ENCODE measurements at places on chromosomes 16 and 17.
A peak's percentile ranks its signal among the peaks of the same experiment; 100 is the strongest.

DNA sequence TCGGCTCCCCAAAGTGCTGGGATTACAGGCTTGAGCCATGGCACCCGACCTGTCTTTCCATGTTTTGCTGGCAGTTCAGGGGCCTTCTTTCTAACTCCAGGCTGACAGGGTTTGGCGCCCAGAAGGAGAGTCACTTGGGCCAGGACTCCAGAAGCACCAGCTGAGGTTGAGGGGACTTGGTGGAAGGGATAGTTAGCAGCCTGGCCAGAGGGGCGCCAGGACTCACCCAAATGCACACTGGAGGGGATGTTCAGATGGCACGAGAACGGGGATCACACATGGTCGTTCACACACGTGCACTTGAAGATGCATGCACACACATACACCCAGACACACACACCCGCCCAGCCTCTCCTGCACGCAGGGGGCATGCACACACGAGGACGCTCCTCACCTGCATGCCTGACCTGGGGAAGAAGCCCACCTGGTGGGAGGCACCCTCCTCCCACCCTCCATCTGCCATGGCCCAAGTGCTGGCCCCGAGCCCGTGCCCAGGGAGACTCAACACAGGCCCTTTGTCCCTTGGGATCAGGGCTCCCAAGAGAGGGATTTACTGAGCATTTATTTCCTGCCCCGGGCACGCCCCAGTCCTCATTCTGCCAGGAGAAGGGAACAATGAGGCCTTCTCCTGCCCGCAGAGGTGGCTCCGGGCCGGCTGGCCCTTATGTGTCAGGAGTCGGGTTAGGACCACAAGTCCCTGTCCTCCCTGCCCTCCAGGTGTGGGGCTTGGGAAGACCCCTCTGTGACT, 2.3 kb upstream of the PRSS21 start:
- no peak for DNase-seq

- DNase-seq: peak; percentile 42
Measured at GRCh38 chr17:6753006-6753445, 2.8 kb upstream of the XAF1 start.

- peak; percentile 66 for DNase-seq
Measured at GRCh38 chr16:3149630-3150345, 15.0 kb downstream of the ZNF213 start.

DNA sequence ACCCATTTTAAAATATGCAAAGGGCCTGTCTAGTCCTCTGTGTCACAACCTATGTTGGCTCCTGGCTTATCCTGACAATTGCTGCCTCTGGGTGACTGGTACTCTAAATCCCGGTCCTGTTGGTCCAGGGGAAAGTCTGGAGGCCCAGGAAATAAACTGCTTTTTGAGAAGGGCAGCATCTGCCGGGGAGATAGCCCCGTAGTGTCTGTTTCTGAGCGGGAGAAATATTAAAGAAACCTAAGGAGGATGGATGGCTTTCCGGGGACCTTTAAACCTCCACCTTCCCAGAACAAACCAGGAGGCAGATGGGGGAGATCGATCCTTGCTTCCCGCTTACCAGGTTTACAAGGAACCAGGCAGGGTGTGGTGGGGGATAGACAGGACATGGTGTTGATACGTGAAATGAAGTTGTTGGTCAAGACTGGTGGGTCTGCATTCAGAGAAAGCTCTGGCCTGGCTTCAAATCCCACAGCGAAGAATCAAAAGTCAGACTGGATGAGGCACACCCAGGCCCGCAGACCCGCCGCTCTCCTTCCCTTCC, 3.8 kb downstream of the HOXB2 start:
- DNase-seq: no peak

DNA sequence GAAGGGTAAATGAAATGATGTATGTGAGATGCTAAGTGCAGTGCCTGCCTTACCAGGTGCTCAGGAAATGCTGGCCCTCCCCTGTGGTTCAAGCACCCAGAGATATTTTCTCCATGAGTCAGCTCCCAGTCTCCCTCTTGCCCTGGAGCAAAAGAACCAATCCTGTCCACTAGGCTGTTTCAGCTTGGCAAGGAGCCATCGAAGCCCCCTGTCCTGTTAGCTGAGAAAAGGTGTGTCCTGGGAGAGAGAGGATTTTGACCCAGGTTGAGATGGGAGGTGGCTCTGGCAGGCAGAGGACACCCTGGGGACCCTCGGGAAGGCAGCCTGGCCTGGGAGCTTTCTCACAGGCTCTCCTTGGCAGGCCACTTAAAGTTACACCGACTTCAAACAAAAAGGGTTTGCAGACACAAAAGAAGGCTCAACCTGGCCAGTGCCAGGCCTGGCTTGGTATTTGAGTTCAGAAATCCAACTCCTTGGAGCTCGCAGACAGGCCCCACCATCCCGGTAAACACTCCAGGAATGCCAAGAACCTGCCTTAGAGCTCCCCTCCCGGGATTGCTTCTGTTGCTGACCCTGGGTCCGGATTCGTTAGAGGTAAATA, 29.6 kb downstream of the NTN1 start:
- no peak for DNase-seq

GRCh38 chr16:57759541-57760356, 24.2 kb downstream of the KATNB1 start:
- no peak for DNase-seq

DNA sequence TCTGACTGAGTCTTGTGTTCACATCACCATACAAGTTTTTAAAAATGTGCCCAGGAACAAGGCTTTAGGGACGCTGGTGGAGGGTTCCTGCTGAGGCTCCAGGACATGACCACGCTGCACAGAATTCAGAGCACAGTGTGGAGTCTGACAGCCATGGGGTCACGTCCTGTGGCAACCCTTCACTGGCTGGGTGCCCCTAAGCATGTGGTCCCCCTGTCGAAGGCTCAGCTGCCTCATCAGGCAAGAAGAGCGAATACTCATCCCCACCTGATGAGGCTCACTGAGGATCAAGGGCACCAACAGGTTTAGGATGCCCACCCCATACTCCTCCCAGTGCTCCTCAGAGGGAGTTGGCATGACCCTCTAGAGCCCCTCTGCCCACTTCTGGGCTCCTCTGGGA, 5.9 kb downstream of the PNMT start:
- DNase-seq: no peak

- no peak for DNase-seq
Measured at GRCh38 chr16:9004183-9004582, 40.5 kb upstream of the USP7 start.

DNA sequence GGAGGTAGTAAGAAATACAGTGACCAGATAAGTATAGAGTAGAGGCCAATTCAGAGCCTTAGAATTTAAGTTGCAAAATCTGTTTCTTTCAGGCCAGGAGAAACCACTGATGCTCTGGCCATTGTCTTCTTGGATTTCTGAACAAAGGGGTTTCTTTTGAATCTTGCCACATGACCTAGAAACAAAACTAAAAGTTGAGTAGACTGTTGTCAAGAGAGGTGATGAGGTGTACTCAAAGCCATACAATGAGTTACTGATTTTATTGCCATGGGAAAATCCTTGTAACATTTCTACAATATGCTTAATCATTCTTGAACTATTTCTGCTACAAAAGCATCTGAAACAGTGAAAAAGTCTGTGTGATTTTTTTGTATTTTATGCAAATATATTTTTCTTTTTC, 881.3 kb downstream of the CDH11 start:
- no peak for DNase-seq

GRCh38 chr17:63573634-63574033, 23.4 kb downstream of the DCAF7 start:
- DNase-seq: no peak

GRCh38 chr17:53724726-53725125, 98.0 kb upstream of the KIF2B start:
- no peak for DNase-seq

Data from left lung (tissue), 14 donors.